ENCODE measurements at places on chromosomes 2 and 18. TPM values are rescaled to one million over a fixed set of nuclear protein-coding genes. Genes with fewer than 3 reads are reported as not detected.

Gene FLACC1
- total RNA-seq: not detected

Gene CYP27A1
- 198 TPM for total RNA-seq

Gene FEV
- 6.7 TPM for total RNA-seq

Gene IGFBP5
- 41.5 TPM for total RNA-seq

Measured in Peyer's patch (tissue), 4 donors.